SW480 (cell line): ENCODE measurements at places on chromosomes 13 and 19.

DNA sequence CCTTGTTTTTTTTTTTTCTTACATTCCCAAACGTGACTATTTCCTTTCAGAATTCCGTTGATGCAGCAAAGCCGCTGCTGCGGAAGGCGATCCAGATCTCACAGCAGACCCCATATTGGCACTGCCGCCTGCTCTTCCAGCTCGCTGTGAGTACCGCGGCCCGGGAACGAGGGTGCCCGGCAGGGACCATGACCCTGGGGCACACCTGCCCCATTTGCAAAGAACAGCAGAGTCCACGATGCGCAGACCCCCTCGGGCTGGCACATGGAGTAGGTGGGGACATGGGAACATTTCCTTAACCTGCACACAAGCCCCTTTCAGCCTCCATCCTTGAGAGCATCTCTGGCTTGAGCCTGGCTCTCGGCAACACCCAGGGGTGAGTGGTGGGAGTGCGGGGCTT, 16.5 kb downstream of the MAU2 start:
- DNase-seq: no peak

GRCh38 chr13:104206450-104207044, 1140.3 kb upstream of the SLC10A2 start:
- no peak for DNase-seq

DNA sequence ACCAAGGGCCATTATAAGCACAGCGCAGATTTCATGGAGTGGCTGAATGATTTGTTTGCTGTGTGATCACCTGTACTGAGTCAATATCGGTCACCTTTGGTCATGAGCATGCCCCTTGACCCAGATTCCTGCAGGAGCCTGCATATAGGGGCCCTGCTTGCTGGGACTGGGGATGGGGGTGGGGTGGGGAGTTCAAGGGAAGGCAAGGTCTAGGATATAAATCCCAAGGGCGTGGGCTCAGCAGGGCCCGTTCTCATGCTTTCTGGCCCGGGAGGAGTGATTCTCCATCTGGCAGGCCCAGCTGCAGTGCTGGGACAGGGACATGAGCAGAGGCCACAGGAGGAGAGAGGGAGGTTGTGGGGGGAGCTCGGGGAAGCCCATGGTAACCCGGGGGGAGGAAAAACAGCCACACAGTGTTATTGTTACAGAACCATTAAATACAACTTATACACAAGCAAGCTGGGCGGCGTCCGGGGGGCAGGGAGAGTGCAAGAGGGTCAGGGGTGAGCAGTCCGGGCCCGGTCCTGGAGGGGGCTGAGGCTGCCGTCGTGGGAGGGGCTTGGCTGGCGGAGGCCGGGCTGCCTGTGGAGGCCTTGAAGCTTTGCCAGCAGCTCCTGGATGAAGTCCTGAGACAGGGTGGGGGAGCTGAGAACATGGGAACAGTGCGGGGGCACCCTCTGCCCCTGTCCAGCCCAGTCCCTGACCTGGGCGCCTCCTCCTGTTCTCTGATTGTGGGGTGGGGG, 5.2 kb downstream of the PPP1R14A start:
- DNase-seq: no peak

GRCh38 chr13:43785261-43785649, 1.5 kb downstream of the ENOX1 start:
- no peak for DNase-seq

DNA sequence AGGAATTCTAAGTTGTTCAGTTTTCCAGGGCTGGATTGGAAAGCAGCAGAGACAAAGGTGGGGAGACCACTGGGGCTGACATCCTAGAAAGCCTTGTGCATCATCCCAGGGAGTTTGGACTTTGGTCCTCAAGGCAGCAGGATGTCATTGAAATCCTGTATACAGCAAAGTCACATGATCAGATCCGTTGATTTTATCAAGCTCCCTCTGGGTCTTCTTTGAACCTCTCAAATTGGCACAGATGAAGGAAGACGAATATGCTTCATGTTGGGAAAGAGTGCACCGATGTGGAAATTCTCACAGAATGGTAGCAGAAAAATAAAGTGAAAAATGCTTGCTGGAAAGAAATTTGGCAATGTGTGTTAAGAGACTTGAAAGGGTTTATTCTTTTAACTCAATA, 149.8 kb upstream of the TMTC4 start:
- no peak for DNase-seq

GRCh38 chr13:113468029-113468428, 14.7 kb upstream of the ADPRHL1 start:
- DNase-seq: no peak

GRCh38 chr13:31769575-31769974, 30.2 kb downstream of the RXFP2 start:
- no peak for DNase-seq

- DNase-seq: no peak
These were observed 53.6 kb upstream of the UBL3 start for GRCh38 chr13:29903996-29904395.

DNA sequence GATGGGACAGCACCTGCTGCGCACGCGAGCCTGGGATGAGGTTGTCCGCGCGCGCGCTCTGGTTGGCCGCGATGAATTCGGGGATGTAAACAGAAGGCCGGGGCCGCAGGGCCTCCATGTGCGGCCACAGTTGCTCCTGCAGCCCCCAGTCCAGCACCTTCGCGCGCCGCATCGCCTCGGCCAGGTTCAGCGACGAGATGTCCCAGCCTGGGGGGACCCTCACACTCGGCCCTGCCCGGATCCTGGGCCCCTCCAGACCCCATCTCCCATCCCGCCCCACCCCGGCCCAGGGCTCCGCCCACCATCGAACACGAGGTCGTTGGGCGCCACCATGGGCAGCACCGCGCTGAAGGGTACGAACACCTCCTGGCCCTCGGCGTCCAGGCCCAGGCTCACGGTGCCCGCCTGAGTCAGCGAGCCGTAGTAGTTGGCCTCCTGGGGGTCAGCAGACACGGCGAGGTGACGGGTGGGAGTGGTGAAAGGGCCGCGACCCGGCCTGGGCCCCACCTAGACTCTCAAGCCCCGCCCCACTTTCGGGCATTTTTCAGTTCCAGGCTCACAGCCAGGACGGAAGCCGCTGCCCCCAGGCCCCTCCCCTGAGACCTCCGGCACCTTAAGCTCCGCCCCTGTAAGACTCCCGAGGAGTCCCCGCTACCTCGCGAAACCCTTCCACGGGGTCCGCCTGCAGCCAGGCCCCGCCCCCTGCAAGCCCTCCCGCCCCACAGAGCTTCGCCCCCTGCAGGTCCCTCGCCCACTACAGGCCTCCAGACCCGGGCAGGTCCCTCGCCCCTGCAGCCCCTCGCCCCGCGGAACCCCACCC, 1.1 kb downstream of the ISYNA1 start:
- DNase-seq: peak; percentile 75

DNA sequence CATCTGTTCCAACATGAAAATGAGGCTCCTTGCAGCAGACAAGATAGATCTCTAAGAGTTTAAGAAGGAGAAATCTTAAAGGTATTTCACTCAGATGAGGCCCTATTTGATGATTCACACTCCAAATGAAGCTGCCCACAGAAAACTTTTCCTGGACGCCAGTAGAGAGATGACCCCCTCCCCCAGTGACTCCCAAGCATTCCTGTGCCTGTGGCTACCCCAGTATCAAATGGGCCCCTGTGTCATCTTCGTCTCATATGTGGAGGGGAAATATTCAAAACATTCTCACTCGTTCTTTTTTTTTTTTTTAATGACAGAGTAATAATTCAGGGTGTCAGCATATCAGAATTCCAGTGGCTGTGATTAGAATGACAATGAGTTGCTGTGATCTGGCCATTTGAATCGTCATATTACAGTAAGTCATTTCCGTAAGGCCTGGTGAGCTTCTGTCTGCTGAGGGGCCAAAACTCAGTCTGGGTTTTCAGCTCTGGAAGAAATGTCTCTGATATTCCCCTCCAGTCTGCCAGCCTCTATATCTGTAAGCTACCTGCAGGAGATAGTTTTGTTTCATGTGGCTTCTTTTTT, 194.7 kb downstream of the URI1 start:
- DNase-seq: no peak

- no peak for DNase-seq
These were observed 10.8 kb downstream of the GYS1 start for GRCh38 chr19:48982280-48982679.

DNA sequence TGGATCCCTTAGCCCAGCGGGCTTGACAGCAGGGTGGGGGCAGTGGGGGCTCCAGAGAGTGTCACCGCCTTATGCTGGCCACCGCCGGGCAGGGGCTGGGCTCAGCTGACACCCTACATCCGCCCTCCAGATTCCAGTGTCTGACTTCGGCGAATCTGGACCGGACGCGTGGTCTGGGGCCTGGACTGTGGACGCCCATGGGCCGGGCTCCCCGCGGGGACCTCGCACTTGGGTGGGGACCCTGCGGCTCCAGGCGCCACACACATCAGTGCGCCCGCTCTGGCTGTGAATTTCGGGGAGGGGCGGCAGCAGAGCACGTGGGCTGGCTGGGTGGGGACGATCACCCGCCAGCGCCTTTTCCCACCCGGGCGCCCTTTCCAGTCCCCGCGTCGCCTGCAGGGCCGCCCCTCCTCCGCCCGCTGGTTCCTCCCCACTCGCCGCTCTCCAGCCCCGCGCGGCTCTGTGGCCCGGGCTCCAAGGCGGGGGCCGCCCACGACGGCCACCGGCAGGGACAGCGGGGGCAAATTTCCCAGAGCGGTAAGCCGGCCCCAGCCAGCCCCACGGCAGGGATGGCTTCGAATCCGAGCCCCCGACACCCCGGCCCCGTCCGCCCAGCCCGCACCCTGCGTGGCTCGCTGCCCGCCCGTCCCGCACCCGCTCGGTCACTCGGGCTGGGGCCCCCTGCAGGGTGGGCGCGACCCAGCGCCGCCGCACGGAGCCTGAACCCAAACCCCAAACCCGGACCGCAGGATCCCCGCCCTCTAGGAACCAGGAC, 23.3 kb upstream of the ZNF99 start:
- DNase-seq: no peak

DNA sequence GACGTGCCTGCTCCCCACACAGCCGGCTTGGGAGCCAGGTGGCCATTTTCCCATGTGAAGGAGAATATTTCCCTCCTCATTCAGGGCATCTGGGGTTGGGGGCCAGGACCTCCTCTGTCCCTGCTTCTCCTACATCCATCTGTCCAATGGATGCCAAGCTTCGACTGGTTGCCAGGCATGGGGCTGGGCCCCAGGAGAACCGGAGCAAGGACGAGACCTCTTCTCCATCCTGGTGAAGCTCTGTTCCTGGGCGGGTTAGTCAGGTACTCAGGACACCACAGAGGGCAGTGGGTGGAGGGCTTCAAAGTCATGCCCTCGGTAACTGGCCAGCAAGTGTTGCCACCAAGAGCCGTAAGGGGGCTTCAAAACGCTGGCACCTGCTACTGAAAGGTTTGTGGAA, 22.3 kb upstream of the SLC15A1 start:
- no peak for DNase-seq

- no peak for DNase-seq
These were observed 10.2 kb downstream of the ENOX1 start for GRCh38 chr13:43776501-43777079.

GRCh38 chr13:113114511-113115362, 7.9 kb upstream of the F10 start:
- no peak for DNase-seq

DNA sequence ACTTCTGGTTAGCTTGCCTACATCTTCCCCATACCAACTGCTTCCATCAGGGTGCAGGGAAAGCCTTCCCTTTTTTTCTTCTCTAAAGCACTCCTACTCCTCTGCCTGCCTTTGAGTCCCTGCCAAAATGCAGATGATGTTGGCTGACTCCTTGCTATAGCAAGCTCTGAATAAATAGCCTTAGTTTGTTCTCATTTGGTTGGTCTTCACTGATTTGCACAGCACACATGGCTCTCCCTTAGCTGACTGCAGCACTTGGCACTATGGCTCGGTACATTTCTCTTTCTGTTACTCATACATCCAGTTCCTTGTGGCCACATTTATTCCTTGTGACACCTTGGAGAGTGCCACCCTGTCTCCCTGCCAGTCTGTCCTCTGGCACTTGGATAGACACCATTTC, 249.8 kb downstream of the DCLK1 start:
- DNase-seq: no peak

GRCh38 chr13:110132225-110132982, 174.6 kb downstream of the COL4A1 start:
- no peak for DNase-seq

GRCh38 chr13:27704681-27705080, 83.0 kb downstream of the POLR1D start:
- DNase-seq: no peak

DNA sequence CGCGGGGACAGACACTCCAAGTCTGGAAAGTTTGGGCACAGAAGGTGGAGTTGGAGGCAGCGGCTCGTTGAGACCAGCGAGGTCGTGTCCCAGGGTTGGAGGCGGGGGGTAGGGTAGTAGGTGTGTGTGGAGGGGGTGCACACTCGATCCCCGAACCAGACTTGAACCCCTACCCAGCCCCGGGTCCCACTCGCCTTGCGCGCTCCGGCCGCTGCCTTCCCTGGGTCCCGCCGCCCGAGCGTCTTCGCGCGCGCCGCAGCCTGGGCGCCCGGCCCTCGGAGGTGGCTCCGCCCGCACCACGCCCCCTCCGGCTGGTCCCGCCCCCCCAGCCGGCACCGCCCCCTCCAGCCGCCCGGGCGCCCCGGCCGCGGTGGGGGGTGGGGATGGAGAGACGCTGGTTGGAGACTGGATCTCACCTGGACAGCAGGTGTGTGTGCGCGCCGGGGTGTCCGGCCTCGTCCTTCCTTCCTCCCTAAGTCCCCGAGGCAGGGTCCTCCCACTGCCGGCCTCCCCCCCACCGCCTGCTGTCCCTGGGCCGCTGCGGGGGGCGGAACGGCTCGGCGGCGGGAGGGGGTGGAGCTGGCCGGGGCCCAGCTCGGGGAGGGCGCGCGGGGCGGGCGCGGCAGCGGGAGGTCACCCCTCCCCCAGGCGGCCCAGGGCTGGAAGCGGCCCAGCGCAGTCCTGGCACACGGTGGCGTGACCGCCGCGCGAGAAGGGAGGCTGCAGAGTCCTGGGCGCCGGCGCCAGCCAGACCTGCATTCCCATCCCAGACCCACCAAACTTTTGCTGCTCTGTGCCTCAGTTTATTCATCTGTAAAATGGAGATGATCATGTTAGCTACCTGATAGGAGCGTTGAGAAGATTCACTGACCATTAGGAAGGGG, at the start of gene KANK2:
Gene KANK2 (minus strand): TSS at position 255 of the 884 bp plus-strand sequence. CDS start 3,034 bp downstream, outside the sequence.
- DNase-seq: peak; percentile 90

- peak; percentile 94 for DNase-seq
These were observed 16.0 kb upstream of the COLGALT1 start for GRCh38 chr19:17539238-17540117.

DNA sequence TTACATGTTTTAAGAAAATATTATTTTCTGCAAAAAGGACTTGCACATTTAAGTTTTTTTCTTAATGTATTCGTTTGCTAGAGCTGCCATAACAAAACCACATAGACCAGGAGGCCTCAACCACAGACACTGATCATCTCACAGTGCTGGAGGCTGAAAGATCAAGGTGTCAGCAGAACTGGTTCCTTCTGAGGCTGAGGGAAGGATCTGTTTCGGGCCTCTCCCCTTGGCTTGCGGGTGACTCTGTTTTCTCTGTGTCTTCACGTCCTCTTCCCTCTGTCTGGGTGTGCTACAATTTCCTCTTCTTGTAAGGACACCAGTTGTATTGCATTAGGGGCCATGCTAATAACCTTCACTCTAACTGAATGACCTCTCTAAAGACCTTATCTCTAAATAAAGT, 364.2 kb downstream of the IRS2 start:
- DNase-seq: no peak

- DNase-seq: no peak
These were observed 16.1 kb upstream of the MCF2L start for GRCh38 chr13:112952759-112953551.
